ENCODE measurements at places on chromosomes 16 and 17.

DNA sequence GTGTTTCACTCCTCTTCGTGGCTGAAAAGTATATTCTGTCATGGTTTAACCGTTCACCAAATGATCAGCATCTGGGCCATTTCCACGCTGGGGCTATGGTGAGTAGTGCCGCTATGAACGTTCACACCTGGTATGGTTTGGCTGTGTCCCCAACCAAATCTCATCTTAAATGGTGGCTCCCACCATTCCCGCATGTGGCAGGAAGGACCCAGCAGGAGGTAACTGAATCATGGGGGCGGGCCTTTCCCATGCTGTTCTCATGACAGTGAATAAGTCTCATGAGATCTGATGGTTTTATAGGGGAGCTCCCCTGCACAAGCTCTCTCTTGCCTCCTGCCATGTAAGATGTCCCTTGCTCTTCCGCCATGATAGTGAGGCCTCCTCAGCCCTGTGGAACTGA lies 45.7 kb upstream of the ZNF469 start:
- no peak for DNase-seq

GRCh38 chr16:47079860-47080259 lies 63.9 kb downstream of the NETO2 start:
- no peak for DNase-seq

DNA sequence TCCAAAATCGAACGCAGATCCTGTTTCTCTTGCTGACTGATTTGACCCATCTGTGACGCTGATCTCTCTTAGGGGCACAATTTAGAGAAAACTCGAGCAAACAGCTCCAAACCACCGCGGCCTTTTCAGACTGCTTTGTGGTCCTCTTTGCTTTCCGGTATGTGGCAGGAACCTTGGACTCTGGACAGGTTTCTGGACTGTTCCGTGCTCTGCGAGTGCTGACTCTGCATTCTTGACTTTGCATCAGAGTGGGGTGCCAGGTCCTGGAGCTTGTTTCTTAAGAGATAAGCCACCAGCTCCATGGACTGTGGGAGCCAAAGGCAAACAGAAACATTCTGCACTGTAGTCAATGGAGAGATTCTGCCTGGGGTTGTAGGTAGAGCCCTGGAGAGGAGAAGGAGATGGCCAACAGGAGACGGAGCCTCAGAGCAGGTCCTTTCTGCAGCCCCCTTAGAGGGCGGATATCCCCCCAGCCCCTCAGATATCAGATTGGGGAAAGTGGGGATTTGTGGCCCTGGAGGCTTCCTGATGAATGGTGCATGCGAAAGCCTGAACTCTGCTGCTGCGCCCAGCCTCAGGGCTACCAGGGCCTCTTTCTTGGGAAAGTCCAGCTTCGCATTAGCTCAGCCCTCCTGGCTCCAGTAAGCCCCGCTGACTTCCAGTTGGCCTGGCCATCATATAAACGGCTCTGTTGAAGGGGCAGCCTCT lies 65.6 kb downstream of the WIPI1 start:
- DNase-seq = no peak

- peak; percentile 22 for DNase-seq
Observed at GRCh38 chr16:9903-10665, 43.3 kb downstream of the POLR3K start.

GRCh38 chr16:64051824-64052223 lies 1070.0 kb downstream of the CDH11 start:
- DNase-seq = no peak

- no peak for DNase-seq
Observed at GRCh38 chr17:71337938-71338337, 782.9 kb upstream of the SOX9 start.

DNA sequence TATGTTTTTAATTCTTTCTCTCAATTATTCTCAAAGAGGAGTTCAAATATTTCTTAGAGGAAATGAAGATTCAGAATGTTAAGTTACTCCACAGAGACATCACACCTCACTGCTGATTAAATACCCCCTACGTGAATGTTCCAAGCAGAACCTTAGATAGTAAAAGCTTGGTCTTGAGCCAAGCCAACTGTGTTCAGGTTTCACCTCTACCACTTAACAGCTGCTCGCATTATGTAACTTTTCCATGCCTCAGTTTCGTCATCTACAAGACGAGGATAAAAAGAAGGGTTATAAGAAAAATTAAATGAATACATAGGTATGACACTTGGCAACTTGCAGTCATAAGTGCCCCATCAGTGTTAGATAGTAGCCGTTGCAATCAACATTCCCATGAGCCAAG lies 356.2 kb downstream of the RBFOX1 start:
- DNase-seq = no peak

DNA sequence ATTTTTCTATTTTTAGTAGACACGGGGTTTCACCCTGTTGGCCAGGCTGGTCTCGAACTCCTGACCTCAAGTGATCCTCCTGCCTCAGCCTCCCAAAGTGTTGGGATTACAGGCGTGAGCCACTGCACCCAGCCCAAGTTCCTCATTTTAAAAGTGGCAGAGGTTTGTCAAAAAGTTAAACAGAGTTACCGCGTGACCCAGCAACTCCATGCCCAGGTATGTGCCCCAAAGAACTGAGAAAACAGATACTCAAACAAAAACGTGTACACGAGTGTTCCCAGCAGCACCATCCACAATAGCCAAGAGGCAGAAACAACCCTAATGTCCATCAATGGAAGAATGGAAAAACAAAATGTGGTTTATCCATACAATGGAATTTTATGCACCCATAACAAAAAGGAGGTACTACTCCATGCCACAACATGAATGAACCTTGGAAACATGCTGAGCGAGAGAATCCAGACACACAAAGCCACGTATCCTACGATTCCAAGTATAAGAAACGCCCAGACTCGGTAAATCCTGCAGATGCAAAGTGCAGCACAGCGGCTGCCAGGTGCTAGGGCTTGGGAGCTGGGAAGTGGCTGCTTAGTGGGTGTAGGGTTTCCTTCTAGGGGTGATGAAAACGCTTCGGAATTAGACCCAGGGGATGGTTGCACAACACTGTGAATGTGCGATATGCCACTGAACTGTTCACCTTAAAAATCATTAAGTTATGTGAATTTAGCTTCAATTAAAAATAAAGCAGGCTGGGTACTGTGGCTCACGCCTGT lies 24.8 kb downstream of the ADCY9 start:
- no peak for DNase-seq

- DNase-seq = no peak
Observed at GRCh38 chr16:11200592-11200991, 55.4 kb downstream of the SOCS1 start.

GRCh38 chr17:61504697-61505096 lies 52.5 kb downstream of the TBX4 start:
- DNase-seq = no peak

GRCh38 chr17:43830510-43831140 lies 2.3 kb downstream of the MPP3 start:
- DNase-seq = no peak

- DNase-seq = no peak
Observed at GRCh38 chr16:88468275-88469129, 15.4 kb downstream of the ZFPM1 start.

DNA sequence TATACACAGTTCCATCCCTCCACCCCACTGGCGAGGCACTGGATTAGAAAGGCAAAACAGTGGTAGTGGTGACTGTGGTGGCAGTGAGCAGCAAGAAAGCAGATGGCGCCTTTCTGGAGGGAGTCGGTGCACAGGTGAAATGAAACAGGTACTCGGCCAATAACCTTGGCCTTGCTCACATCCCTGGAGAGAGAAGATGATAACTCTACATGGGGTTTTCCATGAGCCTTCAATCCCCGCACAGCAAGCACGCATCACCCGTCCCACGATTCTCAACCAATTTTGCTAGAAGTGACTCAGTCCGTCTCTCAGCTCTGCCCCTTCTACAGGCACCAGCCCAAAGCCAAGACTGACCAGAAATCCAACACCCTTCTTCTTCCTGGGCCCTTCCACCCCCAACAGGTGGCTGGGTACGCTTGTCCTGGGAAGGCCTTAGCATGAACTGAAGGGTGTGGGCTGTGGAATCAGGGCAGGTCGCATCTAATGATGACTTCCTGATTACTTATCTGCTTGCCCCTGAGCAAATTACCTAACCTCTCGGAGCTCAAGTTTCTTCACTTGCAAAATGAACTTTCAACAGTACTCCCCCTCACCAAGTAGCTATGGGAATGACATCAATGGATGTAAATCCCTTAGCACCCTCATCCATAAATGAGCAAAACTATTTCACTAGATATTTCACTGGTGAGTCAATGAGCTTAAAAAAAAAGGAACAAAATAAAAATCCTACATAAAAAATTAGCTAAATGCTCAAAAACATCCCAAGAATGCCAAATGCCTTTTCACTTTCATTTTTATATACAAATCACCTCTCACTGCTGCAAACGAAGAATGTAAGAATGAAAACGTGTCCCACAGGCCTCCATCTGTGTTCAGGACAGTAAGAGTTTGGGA lies 18.0 kb downstream of the XPO6 start:
- DNase-seq = peak; percentile 31

DNA sequence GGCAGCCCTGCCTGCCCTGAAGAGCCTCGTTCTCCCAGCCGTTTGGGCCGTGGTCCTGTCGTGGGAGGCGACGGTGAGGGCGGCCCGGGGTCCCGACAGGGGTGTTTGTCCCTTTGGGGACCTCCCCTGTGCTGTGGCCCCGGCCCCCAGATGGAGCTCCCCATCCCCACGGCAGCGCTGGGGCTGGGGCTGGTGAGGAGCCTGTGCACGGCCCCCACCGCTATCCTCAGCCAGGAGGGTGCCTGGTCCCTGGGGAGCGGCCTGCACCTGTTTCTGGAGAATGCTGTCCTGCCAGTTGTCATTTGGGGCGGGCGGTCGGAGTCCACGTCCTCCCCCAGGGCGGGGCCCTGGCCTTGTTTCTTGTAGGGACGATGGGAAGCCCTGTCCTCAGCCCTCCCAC lies 6.6 kb downstream of the CAPN15 start:
- no peak for DNase-seq

GRCh38 chr16:57761301-57761700 lies 25.7 kb downstream of the KATNB1 start:
- DNase-seq = no peak

GRCh38 chr16:13866073-13866472 lies 53.9 kb upstream of the ERCC4 start:
- no peak for DNase-seq

- DNase-seq = no peak
Observed at GRCh38 chr17:2395258-2396181, 5.3 kb downstream of the MNT start.

DNA sequence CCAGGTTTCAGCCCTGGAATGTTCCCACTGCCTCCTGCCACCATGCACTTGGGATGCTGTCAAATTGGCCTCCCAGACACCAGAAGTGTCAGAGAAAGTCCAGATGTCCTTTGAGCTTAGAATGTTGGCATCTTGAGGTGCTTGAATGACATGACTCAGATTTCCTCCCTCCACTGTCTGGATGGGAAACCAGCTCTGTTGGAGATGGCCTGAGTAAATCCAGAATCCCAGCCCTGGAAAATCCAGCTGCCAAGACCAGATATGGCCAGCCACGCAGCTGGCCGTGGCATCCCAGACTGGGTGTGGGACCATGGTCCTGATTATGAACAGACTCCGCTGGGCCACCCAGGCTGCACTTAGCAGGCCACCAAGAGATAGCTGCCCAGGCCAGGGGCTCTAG lies 57.0 kb upstream of the CLEC3A start:
- no peak for DNase-seq

DNA sequence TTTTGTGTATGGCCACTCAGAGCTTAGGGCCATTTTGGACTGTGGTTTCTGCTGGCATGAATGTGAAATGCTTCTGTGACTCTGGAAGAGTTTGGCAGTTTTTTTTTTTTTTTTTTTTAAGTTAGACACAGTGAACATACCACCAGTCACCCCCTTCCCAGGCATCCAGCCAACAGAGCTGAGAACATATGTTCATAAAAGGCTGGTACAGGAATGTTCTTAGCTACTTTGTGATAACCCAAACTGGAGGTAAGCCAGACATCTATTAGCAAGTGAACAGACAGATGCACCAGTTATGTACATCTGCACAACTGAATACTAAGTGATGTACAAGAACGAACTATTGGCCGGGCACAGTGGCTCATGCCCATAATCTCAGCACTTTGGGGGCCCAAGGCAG lies 92.7 kb downstream of the ABCC1 start:
- no peak for DNase-seq

GRCh38 chr16:11611871-11612664 lies 25.3 kb upstream of the LITAF start:
- DNase-seq = no peak

GRCh38 chr17:80998118-80998747 lies 6.6 kb downstream of the CHMP6 start:
- no peak for DNase-seq

GRCh38 chr17:38510421-38511149 lies 82.3 kb downstream of the ARHGAP23 start:
- DNase-seq = no peak

DNA sequence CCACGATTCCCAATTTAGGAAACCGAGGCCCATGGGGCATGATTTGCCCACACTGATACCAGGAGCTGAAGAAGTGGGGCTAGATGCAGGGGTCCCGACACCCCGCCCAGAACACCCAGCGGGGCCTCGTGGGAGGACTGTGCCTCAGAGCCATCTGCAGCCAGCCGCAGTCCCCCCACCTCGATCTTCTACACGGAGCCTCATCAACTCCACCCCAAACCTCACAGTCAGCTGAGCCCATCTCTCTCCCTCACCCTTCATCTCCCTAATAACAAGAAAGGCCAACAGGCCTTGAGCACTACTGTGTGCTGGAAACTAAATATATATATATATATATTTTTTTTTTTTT lies 4.2 kb downstream of the ITGAE start:
- DNase-seq = peak; percentile 20

- DNase-seq = no peak
Observed at GRCh38 chr17:51933647-51934046, 224.9 kb downstream of the CA10 start.

- no peak for DNase-seq
Observed at GRCh38 chr17:64036198-64036922, 15.9 kb upstream of the ICAM2 start.

DNA sequence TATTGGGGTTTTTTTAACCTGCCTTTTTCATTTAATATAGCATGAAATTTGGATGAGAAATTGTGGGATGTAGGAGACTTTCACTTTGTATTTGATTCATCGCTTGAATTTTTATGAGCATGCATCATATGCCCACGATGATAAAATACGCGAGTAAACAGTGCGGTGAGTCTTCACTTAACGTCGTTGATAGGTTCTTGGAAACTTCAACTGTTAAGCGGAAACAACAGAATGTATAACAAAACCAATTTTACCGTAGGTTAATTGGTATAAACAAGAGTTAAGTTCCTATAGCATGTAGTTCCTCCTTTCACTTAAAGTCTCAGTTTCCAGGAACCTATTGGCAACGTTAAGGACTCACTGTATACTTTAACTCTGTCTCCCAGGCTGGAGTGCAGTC lies 28.7 kb downstream of the MMP15 start:
- no peak for DNase-seq

All from T-helper 17 cell (primary cell).